Skin of body (tissue), 3 donors: ENCODE measurements at places on chromosomes 7 and 10. TPM values are rescaled to one million over a fixed set of nuclear protein-coding genes. Genes with fewer than 3 reads are reported as not detected.

The TAS2R3 gene
- 3.6 TPM for total RNA-seq

The CLEC2L gene
- 0.99 TPM for total RNA-seq

The EN2 gene
- total RNA-seq: under 0.01 TPM

The ADIRF gene
- total RNA-seq: 69.2 TPM
